Retina (tissue), 1 donor: ENCODE measurements at places on chromosomes 6 and 20.

GRCh38 chr6:131399433-131399832 lies 173.6 kb upstream of the ARG1 start:
- DNase-seq, result no peak

GRCh38 chr6:5580736-5581581 lies 319.6 kb downstream of the FARS2 start:
- DNase-seq, result no peak

GRCh38 chr6:26025047-26025893 lies 62.0 kb upstream of the HFE start:
- DNase-seq, result no peak

- DNase-seq, result no peak
Observed at GRCh38 chr20:45467861-45468260, 1.7 kb upstream of the WFDC2 start.

DNA sequence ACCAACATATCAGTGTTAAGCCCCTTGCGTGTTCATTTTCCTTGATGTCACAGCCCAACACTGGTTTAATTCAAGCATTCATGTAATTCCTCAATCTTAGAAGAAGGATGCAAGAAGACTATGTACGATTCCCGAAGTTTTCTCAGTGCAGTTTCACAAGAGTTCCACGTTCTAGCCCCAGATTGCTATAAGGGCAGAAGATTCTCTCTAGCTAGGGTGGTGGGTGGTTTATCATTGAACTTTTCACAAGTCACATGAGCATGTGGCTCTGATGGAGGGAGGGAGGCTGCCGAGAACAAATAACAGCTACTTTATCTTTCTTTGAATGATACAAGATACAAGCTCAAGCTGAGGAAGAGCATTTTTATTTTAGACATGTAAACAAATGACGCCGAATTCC lies 71.9 kb upstream of the NHSL1 start:
- DNase-seq, result peak; percentile 55

- DNase-seq, result no peak
Observed at GRCh38 chr6:76532647-76533046, 460.2 kb upstream of the IMPG1 start.

- no peak for DNase-seq
Observed at GRCh38 chr6:17224056-17224455, 57.1 kb upstream of the RBM24 start.

DNA sequence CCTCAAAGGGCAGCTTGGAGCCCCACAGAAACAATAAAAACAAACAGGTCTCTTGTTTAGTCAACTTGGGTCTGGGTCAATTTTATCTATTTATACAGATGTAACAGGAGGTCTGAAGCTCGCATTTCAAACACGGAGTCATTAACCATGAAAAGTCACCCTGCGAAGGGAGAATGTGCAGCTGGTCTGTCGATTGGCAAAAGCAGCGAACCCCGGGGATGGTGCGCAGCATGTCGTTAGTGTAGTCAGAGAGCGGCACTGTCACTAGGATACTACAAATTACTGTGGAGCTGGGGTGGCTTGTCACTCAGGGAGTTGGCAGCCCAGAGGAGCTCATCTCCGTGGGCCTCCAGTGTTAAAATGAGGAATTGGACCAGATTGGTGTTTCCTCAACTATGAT lies 190.4 kb upstream of the ARG1 start:
- DNase-seq, result peak; percentile 41

- DNase-seq, result no peak
Observed at GRCh38 chr6:36605143-36605542, 11.0 kb downstream of the SRSF3 start.
